ENCODE measurements at places on chromosomes 3 and 15.

GRCh38 chr3:45592830-45593707 lies 1.5 kb upstream of the LIMD1 start:
- peak; percentile 70 for DNase-seq

DNA sequence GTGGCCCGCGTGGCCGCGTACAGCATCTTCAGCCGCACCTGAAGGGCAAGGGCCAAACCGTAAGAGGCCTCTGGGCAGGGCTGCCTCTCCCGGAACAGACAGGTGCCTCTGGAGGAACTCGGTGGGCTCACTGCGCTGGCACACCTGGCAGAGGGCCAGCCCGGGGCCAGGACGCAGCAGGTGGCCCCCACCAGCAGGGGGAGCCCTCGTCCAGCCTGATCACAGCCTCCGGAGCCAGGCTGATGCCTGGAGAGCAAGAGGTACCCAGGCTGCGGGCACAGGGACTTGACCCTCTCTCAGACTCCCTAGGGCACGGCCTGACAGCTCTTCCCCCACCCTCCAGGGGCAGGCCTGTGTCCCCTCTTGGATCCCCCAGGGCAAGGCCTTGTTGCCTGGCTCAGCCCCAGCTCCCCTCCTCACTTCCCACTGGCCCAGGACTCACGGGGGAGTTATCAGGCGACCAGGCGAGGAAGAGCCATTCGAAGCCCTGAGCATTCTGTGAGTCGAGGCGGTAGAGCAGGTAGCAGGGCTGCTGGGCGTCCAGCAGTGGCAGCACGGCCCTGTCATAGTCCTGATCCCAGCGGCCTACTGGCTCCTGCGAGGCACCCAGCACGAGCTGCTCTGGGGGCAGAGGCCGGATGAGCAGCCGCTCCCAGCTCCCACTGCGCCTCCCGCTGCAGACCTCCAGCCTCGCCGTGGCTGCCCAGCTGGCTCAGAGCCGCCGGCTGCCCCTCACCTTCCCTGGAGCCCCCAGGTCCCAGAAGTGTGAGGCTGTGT lies 6.2 kb upstream of the TLR9 start:
- DNase-seq = no peak

GRCh38 chr3:67421912-67422311 lies 232.5 kb downstream of the SUCLG2 start:
- no peak for DNase-seq

DNA sequence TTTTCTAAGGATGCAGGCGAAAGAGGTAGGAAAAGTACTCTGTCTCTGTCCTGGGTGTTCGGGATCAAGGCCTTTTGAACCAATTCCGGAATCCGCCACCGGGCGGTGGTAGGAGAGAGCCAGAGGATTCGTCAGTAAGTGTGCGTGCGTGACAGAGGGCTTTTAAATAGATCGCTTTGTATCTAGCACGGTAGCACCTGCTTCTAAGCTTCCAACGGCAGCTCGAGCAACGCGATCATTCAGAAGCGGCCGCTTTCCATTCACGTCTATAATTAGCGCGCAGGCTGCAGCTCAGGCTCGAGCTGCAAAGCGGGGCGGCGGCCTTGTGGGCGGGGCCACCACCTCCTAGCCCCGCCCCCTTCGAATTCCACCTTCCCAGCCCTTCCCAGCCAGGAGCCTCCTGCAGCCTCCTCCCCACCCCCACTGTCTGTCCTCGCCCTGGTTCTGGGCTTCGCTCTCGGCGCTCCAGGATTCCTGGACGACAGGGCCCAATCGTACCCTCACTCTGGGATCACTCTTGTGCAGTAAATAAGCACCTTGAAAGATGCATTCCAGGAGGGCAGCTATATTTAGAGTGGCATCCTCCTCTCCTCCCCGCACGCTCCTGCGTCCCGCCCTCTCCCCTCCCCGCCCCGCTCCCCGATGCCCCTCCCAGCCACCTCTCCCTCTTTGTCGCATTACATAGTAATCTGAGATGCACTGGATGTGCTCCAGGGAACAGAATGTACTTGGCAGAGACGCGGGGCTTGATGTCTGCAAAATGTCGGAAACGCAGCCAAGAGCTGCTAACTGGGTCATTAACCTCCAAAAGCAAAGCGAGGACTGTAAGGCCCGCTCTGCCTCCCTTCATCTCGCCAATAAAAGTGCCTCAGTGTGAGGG lies 224.1 kb upstream of the TPRG1 start:
- peak; percentile 98 for DNase-seq

GRCh38 chr15:65765106-65765505 lies 27.0 kb downstream of the DENND4A start:
- no peak for DNase-seq

DNA sequence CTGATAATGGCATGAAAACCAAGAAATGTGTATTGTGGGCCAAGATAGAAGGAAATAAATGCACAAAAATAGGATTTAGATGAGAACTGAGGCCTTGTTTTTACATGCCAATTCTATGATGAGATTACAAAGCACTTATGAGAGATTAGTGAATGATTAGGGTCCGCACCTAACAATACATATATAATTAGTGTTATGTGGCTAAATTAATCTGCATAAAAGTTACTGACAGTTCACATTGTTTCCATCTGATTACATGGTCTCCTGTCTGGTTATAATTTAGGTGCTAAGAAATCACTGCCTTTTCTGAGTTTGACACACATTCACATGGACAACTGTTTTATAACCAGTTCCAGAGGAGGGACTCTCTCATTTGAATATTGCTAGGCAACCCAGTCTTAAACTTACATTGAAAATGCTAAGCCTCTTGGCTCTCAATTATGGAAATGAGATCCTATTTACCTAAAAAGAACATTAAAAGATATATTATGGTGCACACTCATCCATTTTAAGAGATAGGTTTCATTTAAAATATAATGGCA lies 117.0 kb upstream of the ARL6 start:
- DNase-seq = no peak

- no peak for DNase-seq
Observed at GRCh38 chr3:3800080-3800455, 837 bp downstream of the LRRN1 start.

- DNase-seq = no peak
Observed at GRCh38 chr3:57959423-57960173, 48.6 kb upstream of the FLNB start.

DNA sequence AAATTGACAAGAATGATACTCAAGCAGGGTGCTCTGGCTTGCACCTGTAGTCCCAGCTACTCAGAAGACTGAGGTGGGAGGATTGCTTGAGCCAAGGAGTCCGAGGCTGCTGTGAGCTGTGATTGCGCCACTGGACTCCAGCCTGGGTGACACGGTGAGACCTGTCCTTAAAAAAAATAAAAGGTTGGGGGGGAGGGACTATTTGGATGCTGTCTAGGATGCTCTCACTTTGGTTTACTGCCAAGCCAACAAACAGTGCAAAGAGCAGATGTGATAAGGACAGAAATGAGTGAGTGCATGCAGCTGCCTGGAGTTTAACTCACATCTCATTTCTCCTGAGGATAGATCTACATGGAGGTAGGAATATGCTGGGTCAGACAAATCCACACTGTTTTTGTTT lies 130.0 kb downstream of the FRMD4B start:
- no peak for DNase-seq

DNA sequence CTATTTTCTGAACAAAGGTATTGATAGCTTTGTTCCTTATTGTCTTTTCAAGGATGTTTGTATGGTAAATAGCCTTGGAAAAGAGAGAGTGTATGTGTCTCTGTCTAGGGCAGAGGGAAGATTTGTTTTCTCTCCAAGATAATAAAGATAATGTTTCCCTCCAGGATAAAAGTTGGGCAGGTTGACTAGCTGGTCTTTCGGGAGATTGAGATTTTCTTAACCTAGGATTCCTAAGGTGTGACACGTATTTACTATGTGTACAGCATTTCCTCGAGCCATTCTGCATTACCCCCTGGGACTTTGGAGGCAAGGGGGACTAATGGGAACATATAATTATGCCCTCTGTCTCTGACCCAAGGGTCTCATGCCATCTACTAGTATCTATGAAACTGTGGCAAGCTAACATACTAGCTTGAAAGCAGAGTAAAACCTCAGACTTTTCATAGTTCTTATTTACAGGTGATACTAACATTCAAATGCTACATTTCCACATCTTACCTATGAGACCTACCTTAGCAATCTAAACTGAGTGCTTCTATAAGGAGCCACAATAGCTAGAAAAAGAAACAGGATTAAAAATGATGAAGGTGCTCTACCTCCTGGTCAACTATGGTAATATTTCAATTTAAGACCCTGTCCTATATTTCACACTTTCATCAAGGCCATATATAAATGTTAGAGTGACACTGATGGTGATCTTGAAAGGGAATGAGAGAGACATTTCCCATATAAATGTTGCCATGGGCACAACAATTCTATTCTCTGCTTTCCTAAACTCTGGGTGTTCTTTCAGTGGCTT lies 252.9 kb upstream of the CBLB start:
- DNase-seq = no peak

All from NCI-H2081 treated with DMSO at 0.1 percent for 48 hours (cell line).